ENCODE measurements at places on chromosomes 16 and 17.

DNA sequence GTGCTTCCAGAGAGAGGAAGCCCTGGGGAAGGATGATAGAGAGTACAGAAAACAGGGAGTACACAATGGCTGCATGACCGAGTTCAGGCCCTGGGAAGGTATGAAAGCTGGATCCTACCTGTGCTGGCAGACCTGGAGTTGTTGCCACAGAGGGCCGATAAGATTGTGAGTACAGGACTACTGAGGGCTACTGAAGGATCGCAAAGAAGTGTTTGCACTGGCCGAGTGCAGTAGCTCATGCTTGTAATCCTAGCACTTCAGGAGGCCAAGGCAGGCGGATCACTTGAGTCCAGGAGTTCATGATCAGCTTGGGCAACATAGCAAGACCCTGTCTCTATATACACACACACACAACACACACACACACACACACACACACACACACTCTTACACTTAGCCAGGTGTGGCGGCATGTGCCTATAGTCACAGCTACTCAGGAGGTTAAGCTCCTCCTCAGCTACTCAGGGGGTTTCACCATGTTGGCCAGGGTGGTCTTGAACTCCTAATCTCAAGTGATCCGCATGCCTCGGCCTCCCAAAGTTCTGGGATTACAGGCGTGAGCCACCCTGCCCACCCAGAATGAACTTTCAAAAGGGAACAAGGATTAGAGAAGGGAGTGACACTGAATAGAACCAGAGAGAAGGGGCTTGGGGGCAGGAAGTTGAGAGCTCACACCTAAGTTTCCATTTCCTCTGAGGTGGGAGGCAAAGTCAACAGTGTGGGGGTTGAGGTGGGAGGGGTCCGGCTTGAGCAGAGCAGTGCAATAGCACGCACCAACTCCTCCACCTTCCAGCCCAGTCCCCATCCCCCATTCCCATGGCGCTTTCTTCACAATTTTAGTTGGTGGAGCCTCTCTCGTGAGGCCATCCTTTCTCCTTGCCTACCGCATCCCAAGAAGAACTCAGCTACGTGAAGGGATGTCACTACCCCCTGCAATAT lies 7.5 kb downstream of the SCIMP start:
- DNase-seq = no peak

GRCh38 chr17:1779571-1780131 lies 17.8 kb downstream of the SERPINF1 start:
- no peak for DNase-seq

DNA sequence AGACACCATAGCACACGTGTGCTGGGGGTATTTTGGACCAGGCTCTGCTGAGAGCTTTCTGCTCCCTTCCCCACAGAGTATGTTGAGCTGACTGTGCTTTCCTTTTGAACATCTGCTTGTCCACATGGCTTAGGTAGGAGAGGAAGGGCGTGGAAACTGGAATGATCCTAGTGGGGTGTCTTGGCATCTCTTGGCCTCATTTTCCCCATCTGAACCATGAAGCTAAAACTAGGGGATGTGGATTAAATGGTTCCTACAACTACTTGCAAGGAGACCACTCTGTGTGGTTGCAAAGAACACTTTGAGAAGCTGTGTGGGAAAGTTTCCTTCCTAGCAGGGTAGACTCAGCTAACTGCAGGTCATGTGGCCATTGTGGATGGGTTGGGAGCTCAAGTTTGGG lies 6.7 kb upstream of the NLRC5 start:
- no peak for DNase-seq

- no peak for DNase-seq
Measured at GRCh38 chr17:2283302-2283701, 20.3 kb downstream of the SMG6 start.

- DNase-seq = no peak
Measured at GRCh38 chr16:88782454-88783390, 2.3 kb downstream of the PIEZO1 start.
